ENCODE measurements at places on chromosomes 2 and 18. TPM values are rescaled to one million over a fixed set of nuclear protein-coding genes. Genes with fewer than 3 reads are reported as not detected.
A peak's percentile ranks its signal among the peaks of the same experiment; 100 is the strongest.

DNA sequence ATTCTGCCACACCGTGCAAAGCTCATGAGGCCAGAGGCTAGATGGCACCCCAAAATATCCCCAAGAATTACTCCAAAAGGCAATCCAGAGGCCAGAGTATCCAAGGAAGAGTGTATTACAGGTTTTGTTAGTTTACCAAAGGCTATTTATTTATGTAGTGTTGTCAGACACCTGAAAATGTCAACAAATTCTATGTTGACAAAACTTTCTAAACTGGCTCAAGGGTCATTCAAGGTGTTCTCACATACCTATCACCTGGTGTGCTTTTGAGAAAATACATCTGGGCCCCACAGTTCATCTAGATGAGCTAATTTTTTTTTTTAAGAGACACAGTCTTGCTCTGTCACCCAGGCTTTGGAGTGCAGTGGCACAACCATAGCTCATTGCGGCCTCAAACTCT is 12.4 kb upstream of the DTNB start:
- no peak for DNase-seq
- no peaks in the 10 kb centered on the region for H3K36me3 ChIP-seq
- H3K27ac ChIP-seq: no peak overlapping the region
- no peaks in the 10 kb centered on the region for H3K27me3 ChIP-seq
- H3K4me1 ChIP-seq: no peaks in the 10 kb centered on the region

DNA sequence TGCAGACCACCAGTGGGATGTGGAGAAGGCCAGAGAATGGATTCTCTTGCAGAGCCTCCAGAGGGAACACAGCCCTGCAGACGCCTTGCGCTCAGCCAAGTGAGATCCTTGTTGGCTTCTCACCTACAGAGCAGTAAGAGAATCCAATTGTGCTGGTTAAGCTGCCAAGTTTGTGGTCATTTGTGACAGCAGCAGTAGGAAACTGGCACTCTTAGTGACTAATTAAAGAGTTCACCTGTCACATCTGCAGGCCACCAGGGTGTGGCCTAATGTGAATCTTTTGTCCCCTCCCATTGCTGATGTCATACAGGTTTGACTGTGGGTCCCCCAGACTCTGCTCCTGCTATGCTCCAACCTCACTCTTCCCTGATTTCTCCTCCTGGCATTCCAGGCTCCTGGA is 235.9 kb downstream of the TFCP2L1 start:
- DNase-seq: no peak
- H3K27ac ChIP-seq: no peak overlapping the region
- no peaks in the 10 kb centered on the region for H3K36me3 ChIP-seq
- H3K4me3 ChIP-seq: no peak overlapping the region
- no peaks in the 10 kb centered on the region for H3K27me3 ChIP-seq

GRCh38 chr2:102081606-102082005 is 60.9 kb upstream of the IL1R1 start:
- H3K4me3 ChIP-seq: no peak overlapping the region
- H3K27ac ChIP-seq: peak overlapping the region; percentile 80
- H3K36me3 ChIP-seq: no peaks in the 10 kb centered on the region
- no peak for DNase-seq
- H3K4me1 ChIP-seq: peaks cover 13% of the 10 kb centered on the region

DNA sequence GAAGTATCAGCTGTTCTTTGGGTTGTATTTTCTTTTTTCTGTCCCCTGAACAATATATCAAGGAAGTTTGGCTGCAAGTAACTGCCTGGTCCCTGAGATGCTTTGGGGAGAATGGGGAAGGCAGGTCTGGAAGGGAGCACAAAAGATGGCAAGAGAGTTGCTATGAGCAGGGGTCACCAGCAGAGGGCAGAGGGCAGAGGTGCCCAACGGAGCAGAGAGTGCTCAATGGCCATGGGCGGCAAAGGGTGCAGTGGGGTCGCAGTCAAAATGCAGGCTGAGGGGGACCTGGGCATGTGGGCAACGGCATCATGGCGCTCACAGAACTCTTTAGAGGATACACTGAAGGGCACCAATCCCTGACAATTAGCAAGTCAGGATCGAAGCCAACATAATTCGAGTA is 107.7 kb upstream of the ATP8B1 start:
- no peak overlapping the region for H3K4me3 ChIP-seq
- no peaks in the 10 kb centered on the region for H3K27me3 ChIP-seq
- H3K27ac ChIP-seq: no peak overlapping the region
- H3K36me3 ChIP-seq: no peaks in the 10 kb centered on the region
- H3K4me1 ChIP-seq: no peaks in the 10 kb centered on the region

- no peaks in the 10 kb centered on the region for H3K27me3 ChIP-seq
- no peak overlapping the region for H3K27ac ChIP-seq
- DNase-seq: no peak
- no peak overlapping the region for H3K4me3 ChIP-seq
Measured at GRCh38 chr18:62140259-62140658, 46.6 kb downstream of the PIGN start.

GRCh38 chr2:9287400-9288045 is 80.9 kb downstream of the ASAP2 start:
- H3K27me3 ChIP-seq: no peaks in the 10 kb centered on the region
- H3K36me3 ChIP-seq: no peaks in the 10 kb centered on the region
- no peaks in the 10 kb centered on the region for H3K4me1 ChIP-seq
- H3K27ac ChIP-seq: no peak overlapping the region
- DNase-seq: no peak

GRCh38 chr2:202911512-202912341 is at the start of the genes CARF and WDR12:
CARF (plus strand) TSS chr2:202912275; CDS start chr2:202941903, 29,628 bp downstream.
WDR12 (minus strand) TSS chr2:202911673; CDS start chr2:202911476, 197 bp downstream.
- peak; percentile 94 for DNase-seq
- H3K4me3 ChIP-seq: peak within 1 kb of the TSS; percentile 76
- H3K27ac ChIP-seq: peak within 1 kb of the TSS; percentile 87
- no peaks in the 10 kb centered on the region for H3K27me3 ChIP-seq
- H3K36me3 ChIP-seq: peaks cover 1% of the 10 kb centered on the region
- H3K4me1 ChIP-seq: peaks cover 19% of the 10 kb centered on the region

- H3K36me3 ChIP-seq: no peaks in the 10 kb centered on the region
- H3K27me3 ChIP-seq: no peaks in the 10 kb centered on the region
- H3K27ac ChIP-seq: no peak overlapping the region
Measured at GRCh38 chr2:83464444-83464843, 994.6 kb downstream of the SUCLG1 start.

DNA sequence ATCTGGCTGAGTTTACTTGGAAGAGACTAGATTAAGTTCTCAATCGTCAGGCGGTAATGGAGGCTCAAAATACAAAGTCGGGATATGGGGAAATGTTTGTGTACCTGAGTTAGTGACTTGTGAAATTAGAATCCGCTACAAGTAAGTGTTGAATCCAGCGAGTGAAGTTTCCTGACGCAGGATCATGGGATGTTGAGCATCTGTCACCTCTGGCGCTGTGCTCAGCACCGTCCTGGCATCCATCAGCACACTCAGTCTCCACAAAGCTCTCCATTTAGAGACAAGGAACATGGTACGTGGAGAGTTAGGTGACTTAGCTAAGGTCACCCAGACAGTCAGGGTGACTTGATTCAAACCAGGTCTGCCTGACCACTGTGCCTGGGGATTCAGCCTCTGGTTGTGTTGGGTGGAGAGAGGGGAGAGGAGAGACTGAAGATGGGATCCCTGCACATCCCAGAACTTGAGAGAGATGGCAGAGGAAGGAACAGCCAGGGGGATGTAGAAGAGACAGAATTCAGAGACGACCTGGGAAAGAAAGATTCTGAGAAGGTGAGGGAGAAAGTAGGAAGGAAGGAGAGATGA is 251.2 kb downstream of the ACKR3 start:
- DNase-seq: no peak
- H3K27ac ChIP-seq: no peak overlapping the region
- H3K4me1 ChIP-seq: no peaks in the 10 kb centered on the region
- no peaks in the 10 kb centered on the region for H3K36me3 ChIP-seq
- no peak overlapping the region for H3K4me3 ChIP-seq
- no peaks in the 10 kb centered on the region for H3K27me3 ChIP-seq

DNA sequence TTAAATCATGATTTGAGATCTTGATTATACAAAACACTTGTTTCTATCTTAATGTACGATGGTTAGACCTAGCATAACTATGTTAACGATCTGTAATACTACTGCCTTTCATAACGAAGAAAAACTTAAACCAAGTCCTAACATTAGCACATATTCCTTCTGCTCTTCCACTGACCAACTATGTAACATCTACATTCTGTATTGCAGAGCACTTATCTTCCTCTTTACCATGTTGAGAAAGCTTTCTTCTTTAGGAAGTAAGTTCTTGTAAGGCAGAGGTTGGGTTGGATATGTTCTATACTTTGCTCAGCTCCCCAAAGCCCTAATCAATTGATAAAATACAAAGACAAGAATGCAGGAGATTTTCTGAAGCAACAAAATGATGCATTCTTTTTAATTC is 7.9 kb upstream of the ZNF407 start:
- H3K4me1 ChIP-seq: no peaks in the 10 kb centered on the region
- H3K4me3 ChIP-seq: no peak overlapping the region
- H3K36me3 ChIP-seq: peaks cover 18% of the 10 kb centered on the region
- DNase-seq: no peak

DNA sequence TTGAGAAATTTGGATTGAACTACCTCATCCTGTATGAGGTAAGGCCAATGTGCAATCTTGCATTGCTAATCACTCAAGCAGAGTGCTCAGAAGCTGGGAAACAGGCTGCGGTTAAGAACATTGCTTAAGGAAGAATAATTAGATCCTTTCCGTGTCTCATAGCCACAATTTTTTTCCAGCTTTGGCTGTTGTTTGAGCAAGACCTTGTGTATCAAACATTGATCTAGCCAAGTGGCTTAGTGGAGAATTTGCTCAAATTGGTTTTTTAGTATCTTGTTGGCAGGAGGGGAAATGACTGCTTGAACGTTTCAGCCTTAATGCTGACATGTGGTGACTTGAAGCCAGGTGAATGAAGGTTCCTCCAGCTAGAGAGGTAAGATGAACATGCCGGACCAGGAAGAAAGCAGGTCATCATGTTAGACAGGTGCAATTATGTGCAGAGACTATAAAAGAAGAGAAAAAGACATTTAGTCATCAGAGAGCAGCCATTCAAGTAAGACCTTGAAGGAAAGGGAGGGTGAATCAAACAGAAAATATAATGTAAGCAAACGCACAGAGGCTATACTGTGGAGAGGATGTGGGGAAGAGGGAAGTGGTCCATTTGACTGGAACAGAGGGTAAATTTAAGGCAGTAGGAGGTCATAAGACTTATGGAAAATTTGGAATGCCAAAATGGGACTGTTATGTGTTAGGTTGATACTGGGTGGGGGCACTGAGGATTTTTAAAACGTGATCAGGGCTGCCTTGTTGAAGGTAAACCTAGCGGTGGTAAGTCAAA is 98.9 kb upstream of the CYP1B1 start:
- no peaks in the 10 kb centered on the region for H3K36me3 ChIP-seq
- DNase-seq: peak; percentile 35

DNA sequence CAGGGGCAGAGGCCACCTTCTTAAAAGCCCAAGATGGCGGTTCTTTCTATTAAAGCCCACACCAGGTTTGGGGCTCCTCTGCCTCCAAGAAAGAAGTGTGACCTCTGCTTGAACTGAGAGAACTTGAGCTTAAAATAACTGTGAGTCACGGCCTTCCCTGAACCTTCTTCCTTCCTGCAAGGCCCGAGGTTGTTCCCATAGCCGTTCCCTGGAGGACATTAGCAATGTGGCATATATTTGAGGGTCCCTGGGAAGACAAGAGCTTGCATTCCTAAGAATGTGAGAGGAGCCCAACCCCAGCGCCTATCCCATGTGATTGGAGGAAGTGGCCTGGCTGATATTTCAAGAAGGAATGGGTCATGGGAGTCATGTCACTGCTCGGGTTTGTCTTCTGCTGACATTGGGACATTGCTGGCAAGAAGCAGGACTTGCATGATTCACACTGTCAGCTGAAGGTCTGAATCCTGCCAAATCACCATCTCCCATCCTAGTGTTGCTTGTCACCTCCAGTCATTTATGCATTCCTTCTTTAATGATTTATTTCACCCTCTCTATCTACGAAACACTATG is 168.1 kb downstream of the TRIB2 start:
- peak; percentile 79 for DNase-seq
- H3K27me3 ChIP-seq: no peaks in the 10 kb centered on the region

GRCh38 chr2:219252900-219253752 is at the start of gene TUBA4B:
TUBA4B (plus strand) TSS chr2:219253243; CDS start chr2:219253408, 165 bp downstream.
- peaks cover 19% of the 10 kb centered on the region for H3K4me1 ChIP-seq
- H3K27me3 ChIP-seq: no peaks in the 10 kb centered on the region
- peak; percentile 48 for DNase-seq
- H3K27ac ChIP-seq: peak within 1 kb of the TSS; percentile 74
- peaks cover 16% of the 10 kb centered on the region for H3K36me3 ChIP-seq

DNA sequence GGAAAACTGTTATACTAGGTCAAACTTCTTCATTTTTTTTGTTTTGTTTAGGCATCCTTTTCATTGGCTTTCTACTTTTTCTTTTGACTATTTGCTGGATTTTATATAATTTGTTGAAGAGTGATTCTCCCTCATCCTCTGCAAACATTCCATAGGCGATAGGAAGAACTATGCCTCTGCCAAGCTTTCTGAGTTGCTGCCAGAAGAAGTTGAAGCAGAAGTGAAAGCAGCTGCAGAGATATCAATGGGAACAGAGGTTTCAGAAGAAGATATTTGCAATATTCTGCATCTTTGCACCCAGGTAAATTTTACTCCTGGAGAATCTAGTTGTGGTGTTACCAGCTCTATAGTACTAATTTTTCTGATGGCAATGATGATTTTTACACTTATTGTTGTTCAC is 25.4 kb downstream of the NOP58 start:
- no peaks in the 10 kb centered on the region for H3K27me3 ChIP-seq
- H3K36me3 ChIP-seq: peaks cover 12% of the 10 kb centered on the region
- no peaks in the 10 kb centered on the region for H3K4me1 ChIP-seq
- H3K4me3 ChIP-seq: no peak overlapping the region

DNA sequence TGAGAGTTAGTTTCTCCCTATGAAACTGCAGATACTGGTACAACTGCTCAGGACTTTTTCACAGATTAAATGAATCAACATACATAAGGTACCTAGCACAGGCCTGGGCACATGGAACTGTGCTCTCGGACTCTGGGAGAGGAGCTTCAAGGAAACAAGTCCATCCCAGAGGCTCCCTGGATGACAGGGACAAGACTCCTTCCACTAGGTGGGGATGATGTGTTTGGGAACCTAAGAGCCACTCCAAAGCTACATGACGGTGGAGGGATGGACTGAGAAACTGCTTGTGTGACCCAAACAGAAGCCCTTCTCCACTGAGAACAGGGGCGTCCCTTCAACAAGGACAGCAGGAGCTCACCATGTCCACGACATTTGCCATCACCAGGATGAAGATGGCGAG is 37.1 kb downstream of the CENPO start:
- peaks cover 4% of the 10 kb centered on the region for H3K4me1 ChIP-seq
- H3K27me3 ChIP-seq: no peaks in the 10 kb centered on the region
- no peaks in the 10 kb centered on the region for H3K36me3 ChIP-seq

SLC39A10 gene
- 13.5 TPM for total RNA-seq

DYSF gene
- 99.9 TPM for total RNA-seq

WNT10A gene
- not detected for total RNA-seq

C2orf92 gene
- 3.7 TPM for total RNA-seq

CRACDL gene
- total RNA-seq: 2.0 TPM

CKAP2L gene
- total RNA-seq: 0.10 TPM

PROM2 gene
- 0.72 TPM for total RNA-seq

RAB6D gene
- 0.11 TPM for total RNA-seq

Measured in heart left ventricle (tissue), 16 donors.